ENCODE measurements at places on chromosomes 5 and 9. TPM values are rescaled to one million over a fixed set of nuclear protein-coding genes. Genes with fewer than 3 reads are reported as not detected.

Gene F2R
- 9.4 TPM for total RNA-seq

Gene LRRC19
- not detected for total RNA-seq

Gene MARCHF3
- 35.7 TPM for total RNA-seq

Gene ERAP2
- total RNA-seq, result 6.7 TPM

Gene MYMK
- total RNA-seq, result not detected

Gene HMCN2
- 5.5 TPM for total RNA-seq

Gene TXN
- 51.4 TPM for total RNA-seq
